Bladder microvascular endothelial cell (primary cell): ENCODE measurements at places on chromosomes 16 and 17. TPM values are rescaled to one million over a fixed set of nuclear protein-coding genes. Genes with fewer than 3 reads are reported as not detected.

The NUPR1 gene
- total RNA-seq: 5.7 and 8.4 TPM in 2 replicates

The CBLN1 gene
- not detected in 2 replicates for total RNA-seq

The ADAMTS18 gene
- 17.2 and 82.4 TPM in 2 replicates for total RNA-seq

The SLC12A3 gene
- not detected in 2 replicates for total RNA-seq

The HAS3 gene
- 1.6 and 13.5 TPM in 2 replicates for total RNA-seq

The CFAP97D1 gene
- under 0.01 TPM in 1 of 2 replicates, not detected in the other for total RNA-seq

The HAP1 gene
- 0.32 and 0.82 TPM in 2 replicates for total RNA-seq

The TLCD3A gene
- 21.9 and 24.8 TPM in 2 replicates for total RNA-seq

The BAIAP3 gene
- 1.0 and 3.7 TPM in 2 replicates for total RNA-seq

The BCAR1 gene
- 58.9 and 200 TPM in 2 replicates for total RNA-seq

The KRTAP2-2 gene
- total RNA-seq: not detected in 2 replicates

The VASN gene
- total RNA-seq: 0.65 and 2.6 TPM in 2 replicates

The NUBP2 gene
- total RNA-seq: 67.3 and 75.4 TPM in 2 replicates

The MILR1 gene
- total RNA-seq: 1.5 and 3.5 TPM in 2 replicates

The DRC7 gene
- 0.25 TPM in 1 of 2 replicates, not detected in the other for total RNA-seq

The SETD1A gene
- 1.6 and 5.4 TPM in 2 replicates for total RNA-seq

The ZG16B gene
- 0.44 and 0.65 TPM in 2 replicates for total RNA-seq

The GPR179 gene
- not detected in 2 replicates for total RNA-seq

The CDRT15 gene
- total RNA-seq: not detected in 2 replicates

The CACNA1H gene
- 0.31 and 1.1 TPM in 2 replicates for total RNA-seq

The EPN3 gene
- total RNA-seq: under 0.01 and 0.06 TPM in 2 replicates

The INPP5K gene
- 45.9 and 58.3 TPM in 2 replicates for total RNA-seq

The ARHGAP27 gene
- total RNA-seq: 20.9 and 34.3 TPM in 2 replicates

The TBC1D3C gene
- not detected in 2 replicates for total RNA-seq

The FSCN2 gene
- total RNA-seq: 0.16 and 1.1 TPM in 2 replicates

The WNT3 gene
- 0.97 and 1.1 TPM in 2 replicates for total RNA-seq
